ENCODE measurements at places on chromosomes 12 and 14. TPM values are rescaled to one million over a fixed set of nuclear protein-coding genes. Genes with fewer than 3 reads are reported as not detected.

GRCh38 chr12:6548966-6549683 is 6.7 kb downstream of the IFFO1 start:
- no peak for DNase-seq

DNA sequence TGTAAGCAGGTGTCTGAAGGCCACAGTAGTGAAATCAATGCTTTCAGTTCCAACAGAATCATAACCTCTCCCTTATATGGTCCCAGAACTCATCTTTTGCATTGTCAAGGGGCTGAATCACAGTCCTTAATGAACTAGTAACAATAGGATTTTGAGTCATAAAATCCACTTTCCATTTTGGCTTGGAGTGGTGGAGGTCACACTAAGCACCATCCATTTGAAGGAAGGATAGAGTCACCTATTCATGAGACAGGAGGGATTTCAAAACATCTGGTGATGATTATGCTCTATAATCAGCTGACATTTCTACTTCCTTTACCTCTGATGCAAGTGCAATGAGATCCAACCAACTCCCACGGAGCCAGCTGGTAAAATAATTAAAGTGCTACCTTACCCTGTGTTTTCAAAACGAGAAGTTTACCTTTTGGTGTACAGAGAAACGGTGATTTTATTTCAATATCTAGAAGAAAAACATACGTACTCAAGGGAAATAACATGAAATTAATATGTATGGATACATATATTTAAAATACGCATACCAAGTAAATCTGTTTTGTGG is 59.1 kb downstream of the TMEM132D start:
- no peak for DNase-seq

DNA sequence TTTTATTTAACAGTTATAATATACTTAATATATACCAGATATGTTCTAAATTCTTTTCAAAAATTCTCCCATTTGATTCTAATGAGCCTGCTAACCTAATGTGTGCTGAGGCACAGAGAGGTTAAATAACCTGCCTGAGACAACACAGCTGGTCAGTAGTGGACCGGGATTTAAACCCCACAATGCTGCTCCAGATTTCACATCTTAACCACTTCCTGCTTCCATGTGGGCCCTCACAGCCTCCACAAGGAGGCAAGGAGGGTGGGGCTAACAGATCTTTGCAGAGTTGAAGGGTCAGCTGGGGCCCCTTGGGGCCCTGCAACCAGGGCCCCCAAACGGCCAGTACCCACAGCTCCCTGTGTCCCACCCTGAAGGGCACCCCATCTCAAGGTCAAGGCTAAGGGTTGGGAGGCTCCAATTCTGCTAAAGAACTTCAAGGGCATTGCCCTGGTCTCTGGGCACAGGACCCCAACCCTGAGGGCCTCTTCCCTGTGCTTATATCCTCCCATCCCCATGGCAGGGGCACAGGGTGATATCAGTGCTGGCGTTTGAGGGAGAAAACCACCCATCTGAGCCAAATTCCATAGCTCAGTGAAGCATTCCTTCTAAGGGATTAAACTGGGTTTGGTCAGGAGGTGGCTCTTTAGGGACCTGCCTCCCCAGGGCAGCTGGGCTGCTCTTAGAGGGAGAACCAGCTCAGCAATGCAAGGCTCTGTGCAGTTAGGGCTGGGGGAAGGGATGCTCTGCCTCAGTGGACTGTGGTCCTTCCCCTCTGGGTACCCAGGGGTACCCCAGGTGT is 2.2 kb downstream of the KRT80 start:
- DNase-seq, result no peak

DNA sequence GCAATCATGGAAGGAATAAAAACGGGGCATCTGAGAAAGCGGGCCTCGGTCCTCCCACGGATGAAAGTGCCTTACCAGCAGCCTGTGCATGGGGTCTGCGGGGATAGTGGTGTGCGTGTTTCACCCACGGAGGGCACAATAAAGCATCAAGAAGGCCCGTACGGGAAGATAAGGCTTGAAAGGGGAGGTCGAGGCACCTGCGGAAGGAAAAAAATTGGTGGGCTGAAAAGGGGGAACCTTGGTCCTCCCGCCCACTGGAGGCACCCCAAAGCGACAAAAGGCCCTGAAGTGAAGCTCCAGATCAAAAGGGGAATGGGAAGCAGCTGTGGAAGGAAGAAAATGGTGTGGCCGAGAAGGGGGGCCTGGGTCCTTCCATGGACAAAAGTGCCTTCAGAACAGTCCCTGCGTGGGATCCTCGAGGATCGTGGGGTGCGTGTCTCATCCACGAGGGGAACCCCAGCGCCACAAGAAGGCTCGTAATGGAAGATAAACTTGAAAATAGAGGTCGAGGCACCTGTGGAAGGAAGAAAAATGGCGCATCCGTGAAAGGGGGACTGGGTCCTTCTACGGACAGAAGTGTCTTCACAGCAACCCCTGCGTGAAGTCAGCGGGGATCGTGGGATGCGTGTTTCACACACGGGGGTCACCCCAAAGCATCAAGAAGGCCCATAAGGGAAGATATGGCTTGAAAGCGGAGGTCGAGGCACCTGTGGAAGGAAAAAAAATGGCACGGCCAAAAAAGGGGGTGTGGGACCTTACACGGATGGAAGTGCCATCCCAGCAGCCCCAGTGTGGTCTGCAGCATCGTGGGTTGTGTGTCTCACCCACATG is 276.9 kb downstream of the ALG10 start:
- DNase-seq, result no peak

Gene ARHGDIB
- polyA plus RNA-seq, result 55.9 TPM

- peak; percentile 98 for DNase-seq
Observed at GRCh38 chr14:24114532-24115421, at the start of the genes DCAF11 and NRL. DCAF11 (plus strand) TSS chr14:24114777; CDS start chr14:24115595, 818 bp downstream. NRL (minus strand) TSS chr14:24114949; CDS start chr14:24082848, 32,101 bp downstream.

DNA sequence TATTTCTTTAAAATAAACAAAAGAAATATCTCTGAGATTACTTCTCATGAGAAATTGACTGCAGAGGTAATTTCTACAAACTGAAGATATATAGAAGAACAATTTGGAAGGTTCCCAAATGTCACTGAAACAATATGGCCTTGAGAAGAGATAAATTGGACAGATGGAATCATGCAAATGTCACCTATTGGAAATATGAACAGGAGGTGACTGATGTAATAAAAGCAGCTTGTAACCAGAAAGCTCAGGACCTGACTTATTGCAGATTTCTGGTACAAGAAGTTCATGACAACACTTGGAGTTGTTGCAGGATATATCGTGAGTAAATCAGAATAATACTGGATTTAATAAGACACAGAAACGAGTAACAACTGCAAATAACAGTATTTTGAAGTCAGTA is 93.3 kb upstream of the TRHDE start:
- no peak for DNase-seq

- DNase-seq, result no peak
Observed at GRCh38 chr14:56300495-56300894, 182.3 kb downstream of the PELI2 start.

Gene NUP107
- 79.3 TPM for polyA plus RNA-seq

Gene LTBP2
- 2.7 TPM for polyA plus RNA-seq

- DNase-seq, result no peak
Observed at GRCh38 chr14:79831195-79831892, 380.0 kb downstream of the DIO2 start.

DNA sequence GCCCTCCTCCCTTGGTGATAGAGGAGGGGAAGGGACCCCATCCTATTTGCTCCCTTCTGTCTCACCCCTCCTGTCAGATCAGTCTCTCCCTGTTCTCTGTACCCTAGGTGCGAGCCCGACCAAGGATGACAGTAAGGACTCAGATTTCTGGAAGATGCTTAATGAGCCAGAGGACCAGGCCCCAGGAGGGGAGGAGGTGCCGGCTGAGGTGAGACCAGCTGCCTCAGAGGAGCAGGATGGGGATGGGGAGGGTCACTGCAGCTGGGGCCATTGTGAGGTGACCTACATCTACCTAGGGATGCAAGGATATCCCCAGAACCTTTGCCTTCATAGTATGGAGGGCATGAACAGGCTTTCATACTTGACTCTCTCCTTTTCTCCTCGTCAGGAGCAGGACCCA is 22.2 kb downstream of the AGAP2 start:
- DNase-seq, result no peak

Gene AKAP6
- 2.7 TPM for polyA plus RNA-seq

Gene VWF
- 12.5 TPM for polyA plus RNA-seq

DNA sequence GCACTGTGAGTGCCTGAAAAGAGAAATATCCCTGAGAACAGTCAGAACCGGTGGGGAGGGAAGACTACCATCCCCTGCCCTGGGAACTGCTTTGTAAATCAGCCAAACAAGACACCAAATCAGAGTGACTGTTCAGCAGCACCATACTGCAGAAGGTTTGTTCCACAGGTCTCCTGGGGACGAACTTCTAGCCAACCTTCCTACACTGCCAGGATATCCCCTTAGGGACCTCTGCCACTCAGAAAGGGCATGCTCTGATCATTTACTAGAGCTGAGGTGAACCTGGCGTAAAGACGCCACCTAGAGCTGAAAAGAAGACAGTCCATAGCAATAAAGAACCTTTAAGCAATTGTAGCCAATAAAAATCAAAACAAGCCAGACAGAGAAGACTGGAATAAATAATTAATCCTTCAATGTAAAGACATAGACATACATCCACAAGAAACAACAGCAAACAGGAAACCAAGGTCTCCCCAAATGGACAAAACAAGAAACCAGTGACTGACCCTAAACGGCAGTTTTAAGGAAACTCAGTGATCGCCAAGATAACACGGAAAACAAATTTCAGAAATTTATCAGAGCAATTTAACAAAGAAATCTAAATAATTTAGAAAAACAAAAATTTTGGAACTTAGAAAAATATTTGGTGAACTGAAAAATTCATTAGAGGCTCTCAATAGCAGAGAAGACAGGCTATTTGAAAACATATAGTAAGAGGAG is 228.1 kb upstream of the AMIGO2 start:
- DNase-seq, result peak; percentile 13

GRCh38 chr14:65167072-65167645 is 64.8 kb upstream of the MAX start:
- DNase-seq, result no peak

Gene HPD
- 3.9 TPM for polyA plus RNA-seq

- DNase-seq, result no peak
Observed at GRCh38 chr12:27096420-27096819, 14.0 kb upstream of the C12orf71 start.

- DNase-seq, result no peak
Observed at GRCh38 chr12:100987552-100988521, 193.3 kb downstream of the ANO4 start.

- no peak for DNase-seq
Observed at GRCh38 chr14:99261912-99262787, 9.8 kb downstream of the BCL11B start.

GRCh38 chr12:3489057-3489456 is 1.9 kb upstream of the PRMT8 start:
- DNase-seq, result no peak

Gene ARHGEF40
- 69.3 TPM for polyA plus RNA-seq

Gene C12orf56
- 1.4 TPM for polyA plus RNA-seq

- DNase-seq, result no peak
Observed at GRCh38 chr14:49582113-49582977, 3.8 kb downstream of the RPS29 start.

GRCh38 chr14:100762901-100763300 is 36.2 kb downstream of the DLK1 start:
- no peak for DNase-seq

Gene TMTC1
- 28.6 TPM for polyA plus RNA-seq

- no peak for DNase-seq
Observed at GRCh38 chr12:49066120-49066519, 3.7 kb downstream of the RHEBL1 start.

DNA sequence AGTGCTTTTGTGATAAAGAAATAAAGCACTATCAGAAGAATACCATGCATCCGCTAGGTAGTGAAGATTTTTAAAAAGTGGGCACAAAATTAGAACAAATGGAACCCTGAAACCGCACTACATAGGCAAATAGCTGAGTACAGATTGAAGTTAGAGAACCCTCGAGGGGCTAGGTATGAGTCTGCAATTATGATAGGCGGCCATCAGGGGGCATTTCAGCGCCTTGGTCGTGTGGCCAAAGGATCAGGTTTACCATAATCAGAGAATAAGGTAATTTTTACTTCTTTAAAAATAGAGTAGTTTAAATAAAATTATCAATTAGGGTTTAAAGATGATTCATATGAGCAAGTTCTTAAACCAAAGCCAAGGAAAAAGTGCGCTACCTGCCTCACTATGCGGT is 129.8 kb downstream of the TMX1 start:
- DNase-seq, result no peak

Gene MYH6
- polyA plus RNA-seq, result 0.19 TPM

Gene PLEKHG7
- 0.64 TPM for polyA plus RNA-seq

GRCh38 chr12:128543460-128543859 is 276.5 kb downstream of the TMEM132C start:
- DNase-seq, result no peak

Gene HOXC10
- polyA plus RNA-seq, result 63.5 TPM

Gene RERG
- polyA plus RNA-seq, result 39.1 TPM

- no peak for DNase-seq
Observed at GRCh38 chr12:57614178-57614947, 3.1 kb downstream of the ARHGEF25 start.

DNA sequence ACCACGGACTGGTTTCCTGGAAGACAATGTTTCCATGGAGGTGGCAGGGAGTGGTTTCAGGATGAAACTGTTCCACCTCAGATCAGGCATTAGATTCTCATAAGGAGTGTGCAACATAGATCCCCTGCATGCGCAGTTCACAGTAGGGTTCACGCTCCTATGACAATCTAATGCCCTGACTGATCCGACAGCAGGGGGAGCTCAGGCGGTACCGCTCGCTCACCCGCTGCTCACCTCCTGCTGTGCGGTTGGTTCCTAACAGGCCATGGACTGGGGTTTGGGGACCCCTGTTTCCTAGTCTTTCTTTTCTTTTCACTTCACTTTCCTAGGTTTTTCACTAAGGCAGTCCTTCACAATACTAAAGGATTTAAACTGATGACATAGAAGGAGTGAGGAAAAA is 39.6 kb downstream of the GUCY2C start:
- DNase-seq, result no peak

- no peak for DNase-seq
Observed at GRCh38 chr14:98161356-98161755, 1110.6 kb downstream of the BCL11B start.

- DNase-seq, result no peak
Observed at GRCh38 chr14:101823511-101824120, 62.1 kb downstream of the PPP2R5C start.

DNA sequence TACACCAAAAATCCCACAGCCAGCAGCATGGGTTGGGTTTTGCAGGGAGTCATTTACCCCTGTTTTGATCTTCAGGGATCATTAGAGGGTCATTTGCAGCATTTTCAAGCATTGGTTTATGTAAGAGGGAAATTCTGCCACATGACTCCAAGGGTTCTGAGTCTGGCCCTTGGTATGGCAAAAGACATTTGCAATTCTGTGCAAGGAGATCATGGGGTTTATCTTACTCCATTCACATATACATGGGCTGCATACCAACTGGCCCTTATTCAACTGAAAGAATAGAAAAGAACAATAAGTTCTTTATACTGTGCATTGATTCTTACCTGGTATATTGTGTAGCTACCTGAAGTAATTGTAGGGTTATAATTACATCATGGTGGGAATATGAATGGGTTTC is 13.7 kb downstream of the SIX4 start:
- no peak for DNase-seq

Gene OTOGL
- 0.83 TPM for polyA plus RNA-seq

- DNase-seq, result no peak
Observed at GRCh38 chr14:36275741-36276140, 44.7 kb downstream of the MBIP start.

Gene MARCHF9
- polyA plus RNA-seq, result 15.6 TPM

- no peak for DNase-seq
Observed at GRCh38 chr14:77062261-77062660, 33.8 kb upstream of the IRF2BPL start.

- DNase-seq, result no peak
Observed at GRCh38 chr12:126493366-126494108, 1428.3 kb downstream of the AACS start.

All from right renal cortex interstitium (tissue), 3 donors.